Mesothelial cell of epicardium (in vitro differentiated cells): ENCODE measurements at places on chromosomes 7 and 10.
A peak's percentile ranks its signal among the peaks of the same experiment; 100 is the strongest.

DNA sequence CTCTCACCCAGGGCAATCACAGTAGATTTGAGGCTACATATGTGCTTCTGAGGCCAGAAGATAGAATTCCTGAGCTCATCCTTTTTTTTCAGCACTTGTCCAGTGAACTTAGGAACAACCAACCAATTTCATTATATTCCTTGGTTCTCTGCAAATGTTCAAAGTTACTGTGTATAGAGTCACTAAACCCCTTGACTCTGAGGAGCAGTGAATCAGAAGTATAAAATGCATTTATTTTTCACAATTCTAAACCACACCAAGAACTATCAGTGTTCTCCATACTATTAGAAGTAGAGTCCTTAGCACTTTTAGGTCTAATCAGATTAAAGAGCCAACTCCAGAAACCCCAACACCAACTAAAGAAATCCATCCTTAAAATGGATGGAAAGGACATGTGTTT lies 19.6 kb upstream of the PAPSS2 start:
- no peak for DNase-seq

GRCh38 chr10:49518982-49519578 lies 19.8 kb downstream of the ERCC6 start:
- DNase-seq: no peak

- no peak for DNase-seq
Observed at GRCh38 chr10:17693009-17693408, 49.1 kb downstream of the STAM start.

DNA sequence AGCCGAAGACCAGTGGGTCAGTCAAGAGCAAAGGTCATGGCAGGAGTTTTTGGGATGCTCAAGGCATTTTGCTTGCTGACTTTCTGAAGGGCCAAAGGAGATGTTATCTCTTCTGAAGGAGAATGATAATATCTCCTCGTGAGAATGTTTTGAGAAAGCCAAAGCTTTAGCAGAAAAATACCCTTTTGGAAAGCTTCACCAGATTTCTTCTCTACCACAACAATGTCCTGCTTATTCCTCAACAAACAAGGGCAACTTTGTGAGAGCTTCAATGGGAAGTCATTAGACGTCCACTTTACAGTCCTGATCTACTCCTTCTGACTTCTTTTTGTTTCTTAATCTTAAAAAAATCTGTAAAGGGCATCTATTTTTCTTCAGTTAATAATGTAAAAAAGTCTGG lies 132.8 kb upstream of the DNAJB12 start:
- no peak for DNase-seq

DNA sequence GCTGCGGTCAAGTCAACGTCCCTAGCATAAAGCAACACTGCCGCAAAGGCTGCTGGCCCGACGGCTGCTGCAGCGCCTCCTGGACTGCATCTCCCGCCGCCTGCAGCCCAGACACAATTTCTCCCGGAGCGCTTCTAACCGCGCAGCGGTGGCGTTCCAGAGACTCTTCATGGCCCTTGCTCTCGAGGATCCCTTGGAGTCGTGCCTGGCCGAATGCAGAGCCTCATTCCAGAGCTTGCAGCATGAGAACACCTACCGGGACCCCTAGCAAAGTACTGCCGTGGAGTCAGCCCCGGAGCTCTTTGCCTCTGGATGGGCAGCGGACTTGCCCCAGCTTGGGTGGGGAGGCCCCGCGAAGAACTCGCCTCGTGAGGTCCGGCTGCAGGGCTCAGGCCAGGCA lies 79.7 kb upstream of the ZNF32 start:
- DNase-seq: no peak

GRCh38 chr7:42617806-42618457 lies 293.9 kb downstream of the C7orf25 start:
- no peak for DNase-seq

DNA sequence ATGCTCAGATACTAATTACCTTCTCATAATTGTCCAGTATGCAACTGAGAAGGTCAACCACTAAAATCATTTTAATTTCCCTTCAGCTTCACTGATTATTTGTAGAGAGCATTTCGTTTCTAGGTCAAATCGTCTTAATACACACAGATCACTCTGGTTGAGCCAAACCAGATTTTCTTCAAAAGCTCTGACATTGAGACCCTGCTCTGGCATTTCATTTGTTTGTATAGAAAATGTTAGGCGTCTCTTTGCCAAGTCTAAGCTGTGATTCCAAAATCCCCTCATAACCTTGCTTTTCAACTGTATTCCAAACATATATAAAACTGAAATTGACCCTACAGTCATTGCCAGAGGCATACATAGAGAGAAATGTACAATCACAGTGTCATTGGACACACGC lies 520.0 kb downstream of the CNTNAP2 start:
- no peak for DNase-seq

GRCh38 chr7:158263964-158264748 lies 323.5 kb downstream of the PTPRN2 start:
- DNase-seq: no peak

DNA sequence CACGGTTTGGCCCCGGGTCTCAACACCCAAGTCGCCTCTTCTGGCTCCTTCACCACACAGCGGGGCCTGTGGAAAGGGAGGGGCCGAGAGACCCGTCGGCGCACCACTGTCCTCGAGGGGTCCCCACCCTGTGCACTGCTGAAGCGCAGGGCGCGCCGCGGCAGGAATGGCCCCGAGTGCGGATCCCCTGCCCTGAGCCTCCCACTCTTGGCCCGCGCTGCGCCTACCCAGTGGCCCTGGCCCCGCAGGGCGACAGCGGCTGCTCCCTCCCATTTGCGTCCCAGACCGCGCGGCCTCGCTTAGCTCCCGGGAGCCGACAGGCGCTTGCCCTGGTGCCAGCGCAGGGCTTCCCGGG lies 2.1 kb upstream of the SFMBT2 start:
- DNase-seq: no peak

- DNase-seq: no peak
Observed at GRCh38 chr7:30937416-30937815, 25.8 kb downstream of the AQP1 start.

DNA sequence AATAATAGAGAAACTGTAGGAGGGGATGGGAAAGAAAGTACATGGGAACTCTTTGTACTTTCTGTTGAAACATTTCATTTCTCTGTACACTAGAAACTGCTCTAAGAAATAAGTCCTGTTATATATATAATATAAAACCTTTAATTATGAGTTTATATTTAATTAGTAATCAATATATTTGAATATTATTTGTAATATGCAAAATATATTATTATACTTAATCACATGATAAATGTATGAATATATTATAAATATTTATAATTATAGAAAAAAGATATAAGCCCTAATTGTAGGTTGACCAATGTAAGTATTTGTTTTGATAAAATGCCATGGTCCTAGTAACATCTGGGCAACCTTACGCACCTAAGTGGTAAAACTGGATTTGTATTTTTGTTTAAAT lies 51.0 kb downstream of the GNAT3 start:
- no peak for DNase-seq

DNA sequence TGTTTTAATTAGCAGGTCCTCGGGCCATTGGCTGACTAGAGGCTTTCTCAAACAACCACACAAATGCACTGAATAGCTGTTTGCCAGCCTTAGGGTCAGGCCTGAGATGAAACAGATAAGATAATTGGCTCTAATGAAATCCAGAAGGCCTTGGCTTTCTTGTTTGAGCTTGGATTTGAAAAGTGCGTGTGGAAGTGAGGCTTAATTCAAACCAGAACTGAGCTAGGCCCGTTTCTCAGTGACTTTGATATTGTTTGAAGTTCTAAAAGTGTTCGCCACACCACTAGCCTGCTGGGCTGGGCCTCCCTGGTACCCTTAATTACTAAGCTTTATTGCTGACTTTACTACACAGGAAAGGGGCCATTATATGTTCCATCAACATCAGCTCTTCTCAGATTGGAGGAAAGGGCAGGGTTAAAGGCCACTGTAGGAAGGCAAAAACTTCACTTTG lies 270.6 kb downstream of the TWIST1 start:
- no peak for DNase-seq

DNA sequence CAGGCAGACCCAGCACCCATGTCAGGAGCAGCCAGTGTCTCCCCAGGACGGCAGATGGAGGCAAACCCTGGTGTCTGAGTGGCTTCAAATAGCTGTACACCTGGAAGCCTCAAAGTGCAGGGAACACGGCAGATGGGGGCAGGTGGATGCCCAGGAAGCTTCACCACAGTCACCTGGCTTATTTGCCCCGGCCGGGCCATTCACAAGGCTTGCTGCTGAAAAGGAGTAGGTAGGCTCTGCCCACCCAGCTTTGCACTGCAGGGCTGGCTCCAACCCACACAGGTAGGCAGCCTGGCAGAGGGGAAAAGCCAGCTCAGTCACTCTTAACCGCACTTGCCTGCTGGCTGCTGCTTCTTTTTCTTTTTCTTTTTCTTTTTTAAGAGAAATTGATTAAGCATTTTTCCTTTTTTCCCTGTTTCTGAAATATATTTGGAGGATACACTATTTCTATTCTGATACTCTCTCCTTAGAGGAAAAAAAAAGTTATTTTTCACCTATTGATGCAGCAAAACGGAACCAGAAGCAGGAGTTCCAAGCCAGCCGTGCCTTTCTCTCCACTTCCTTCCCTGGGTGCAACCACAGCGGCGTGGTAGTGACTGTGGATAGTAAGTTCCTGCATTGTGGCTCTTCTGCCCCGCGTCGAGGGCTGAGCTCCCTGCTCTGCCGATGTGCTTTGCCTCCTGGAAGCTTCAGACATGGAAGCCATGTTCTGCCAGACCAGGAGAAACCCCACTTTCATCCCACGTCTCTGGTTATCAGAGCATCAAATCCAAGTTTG lies 118.3 kb downstream of the KLF6 start:
- DNase-seq: no peak

DNA sequence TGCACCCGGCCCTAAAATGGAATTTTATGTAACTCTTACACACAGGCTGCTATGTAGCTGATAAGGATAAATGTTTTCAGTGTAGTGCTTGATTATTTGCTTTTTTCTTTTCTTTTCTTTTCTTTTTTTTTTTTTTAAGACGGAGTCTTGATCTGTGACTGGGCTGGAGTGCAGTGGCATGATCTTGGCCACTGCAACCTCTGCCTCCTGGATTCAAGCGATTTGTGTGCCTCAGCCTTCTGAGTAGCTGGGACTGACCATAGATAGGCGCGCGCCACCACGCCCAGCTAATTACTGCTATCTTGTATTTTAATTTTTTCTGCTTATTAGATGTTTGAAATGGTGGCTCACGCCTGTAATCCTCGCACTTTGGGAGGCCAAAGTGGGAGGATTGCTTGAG lies 3.4 kb downstream of the RABGEF1 start:
- no peak for DNase-seq

DNA sequence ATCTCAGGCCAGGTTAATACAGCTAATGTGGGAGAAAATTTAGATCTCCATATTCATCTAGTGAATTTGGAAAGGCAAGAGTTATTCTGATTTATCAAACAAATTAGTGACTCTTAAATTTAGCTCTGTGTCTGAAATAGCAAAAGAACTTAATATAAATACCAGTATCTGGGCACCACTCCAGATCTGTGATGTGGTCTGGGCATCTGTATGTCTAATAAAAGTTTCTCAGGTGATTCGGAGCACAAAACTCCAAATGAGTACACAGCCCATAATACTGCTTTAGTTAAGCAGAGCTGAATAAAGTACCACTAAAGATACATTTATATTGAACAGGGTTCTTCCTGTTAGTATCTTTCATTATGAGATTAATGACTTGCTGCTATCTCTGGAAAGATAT lies 261.4 kb downstream of the BAMBI start:
- DNase-seq: no peak

- DNase-seq: no peak
Observed at GRCh38 chr7:106480616-106481031, 180.3 kb downstream of the CCDC71L start.

DNA sequence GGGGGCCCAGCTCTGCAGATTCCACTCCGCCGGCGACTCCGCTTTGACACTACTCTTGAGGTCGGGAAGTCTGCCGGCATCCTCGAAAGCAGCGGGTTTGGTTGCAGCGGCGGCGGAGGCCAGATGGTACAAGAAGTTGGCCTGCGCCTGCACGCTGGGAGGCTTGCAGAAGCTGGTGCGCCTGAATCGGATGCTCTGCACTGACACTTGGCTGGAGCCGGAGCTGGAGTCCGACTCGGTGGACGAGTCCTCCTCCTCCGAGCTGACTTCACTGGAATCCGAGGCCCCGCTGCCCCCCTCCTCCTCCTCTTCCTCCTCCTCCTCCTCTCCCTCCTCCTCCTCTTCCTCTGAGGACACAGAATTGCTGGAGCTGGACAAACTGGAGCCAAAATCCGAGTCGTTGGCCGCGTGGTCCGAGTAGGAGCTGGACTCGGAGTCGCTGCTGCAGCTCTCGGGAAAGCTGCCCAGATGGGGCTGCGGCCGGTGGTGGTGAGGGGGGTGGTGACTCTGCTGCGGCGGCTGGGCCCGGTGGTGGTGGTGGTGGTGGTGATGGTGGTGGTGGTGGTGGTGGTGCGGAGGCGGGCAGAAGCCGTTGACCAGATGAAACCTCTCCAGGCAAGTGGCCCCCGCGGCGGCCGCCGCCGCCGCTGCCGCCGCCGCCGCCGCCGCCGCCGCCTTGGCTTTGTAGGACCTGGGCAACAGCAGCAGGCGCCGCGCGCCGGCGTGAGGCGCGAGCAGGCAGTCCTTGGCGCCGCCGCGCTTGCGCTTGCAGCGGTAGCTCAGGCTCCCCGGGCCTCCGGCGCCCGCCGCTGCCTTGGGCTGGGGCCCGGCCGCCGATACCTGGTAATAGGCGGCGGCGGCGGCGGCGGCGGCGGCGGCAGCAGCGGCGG lies 9.0 kb downstream of the SKIDA1 start:
- peak; percentile 57 for DNase-seq

DNA sequence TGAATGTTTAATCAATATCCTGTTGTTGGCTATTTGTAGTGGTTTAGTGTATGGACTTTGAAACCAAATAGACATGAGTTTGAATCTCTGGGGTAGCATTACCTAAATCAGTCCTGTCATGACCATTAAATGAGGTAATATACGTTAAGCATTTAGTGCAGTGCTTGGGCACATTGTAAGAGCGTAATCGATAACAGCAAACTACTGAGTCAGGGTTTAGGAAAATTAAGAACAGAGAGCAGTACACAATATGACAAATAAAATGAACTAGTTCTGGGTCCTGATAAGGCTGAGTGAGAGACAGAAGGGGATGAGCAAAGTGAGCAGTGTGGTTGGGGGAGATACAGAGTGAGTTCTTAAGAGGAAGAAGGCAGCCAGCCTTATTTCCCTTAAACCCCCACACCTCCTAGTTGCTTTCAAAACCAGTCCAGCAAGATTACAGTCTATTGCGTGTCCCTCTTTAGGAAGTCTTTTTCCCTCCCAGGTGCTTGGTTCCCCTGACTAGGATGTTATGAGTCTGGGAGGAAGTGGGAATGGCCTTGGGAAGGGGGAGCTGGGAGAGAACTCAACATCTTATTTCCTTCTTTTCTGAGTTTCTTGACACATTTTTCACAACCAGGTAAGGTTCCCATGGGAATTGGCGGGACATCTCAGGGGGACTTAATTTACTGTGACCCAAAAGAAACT lies 171.0 kb downstream of the SND1 start:
- DNase-seq: no peak

DNA sequence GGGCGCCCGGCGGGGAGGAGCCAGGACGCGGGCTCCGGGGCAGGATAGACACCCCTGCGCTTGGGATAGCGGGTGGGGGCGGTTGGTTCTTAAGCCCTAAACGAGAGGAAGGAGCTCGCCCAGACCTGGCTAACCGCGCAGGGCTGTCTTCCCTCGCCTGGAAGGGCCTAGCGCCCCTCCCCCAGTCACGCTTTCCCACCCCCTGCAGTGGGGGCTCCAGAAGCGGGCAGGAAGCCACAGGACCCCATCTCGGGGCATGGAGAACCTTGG lies 6.5 kb downstream of the SHH start:
- DNase-seq: no peak

GRCh38 chr10:25786899-25787298 lies 147.1 kb upstream of the MYO3A start:
- no peak for DNase-seq
